Type B pancreatic cell (in vitro differentiated cells): ENCODE measurements at places on chromosomes 4 and X.

DNA sequence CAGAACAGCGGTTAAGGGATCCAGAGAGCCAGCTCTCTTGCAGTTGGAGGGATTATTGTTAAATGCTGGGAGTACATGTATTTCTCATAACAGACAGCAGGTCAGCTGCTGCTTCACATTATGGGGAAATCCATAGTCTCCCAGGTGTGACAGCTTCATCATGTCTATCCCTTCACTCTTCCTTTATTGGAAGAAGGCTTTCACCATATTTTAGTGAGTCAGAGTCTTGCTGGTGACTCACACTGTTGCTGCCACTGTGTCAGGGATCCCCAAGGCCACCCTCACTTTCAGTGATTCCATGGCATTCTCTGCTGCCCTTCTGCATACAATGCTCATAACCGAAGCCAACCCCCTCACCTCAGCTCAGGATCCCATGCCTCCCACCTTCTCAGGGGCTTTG lies 32.9 kb upstream of the PAGE5 start:
- DNase-seq = no peak

DNA sequence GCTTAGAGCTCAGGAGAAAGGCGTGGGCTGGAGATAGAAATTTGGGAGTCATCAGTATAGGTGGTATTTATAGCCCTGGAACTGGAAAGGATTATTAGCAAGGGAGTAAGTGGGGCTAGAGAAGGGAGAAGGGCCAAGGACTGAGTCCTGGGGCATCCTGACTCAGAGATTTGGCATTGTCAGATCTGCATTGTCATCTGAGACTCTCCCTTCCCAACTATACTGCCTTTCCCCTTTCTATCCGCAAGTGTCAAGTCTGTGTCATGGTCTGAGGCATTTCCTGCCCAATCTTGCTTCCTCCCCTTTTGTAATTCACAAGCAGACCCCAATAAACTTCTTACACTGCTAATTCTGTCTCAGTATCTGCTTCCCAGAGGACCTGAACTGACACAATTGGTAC lies 24.4 kb upstream of the SLC25A43 start:
- no peak for DNase-seq

- DNase-seq = no peak
Measured at GRCh38 chr4:53717064-53717549, 125.8 kb upstream of the LNX1 start.

DNA sequence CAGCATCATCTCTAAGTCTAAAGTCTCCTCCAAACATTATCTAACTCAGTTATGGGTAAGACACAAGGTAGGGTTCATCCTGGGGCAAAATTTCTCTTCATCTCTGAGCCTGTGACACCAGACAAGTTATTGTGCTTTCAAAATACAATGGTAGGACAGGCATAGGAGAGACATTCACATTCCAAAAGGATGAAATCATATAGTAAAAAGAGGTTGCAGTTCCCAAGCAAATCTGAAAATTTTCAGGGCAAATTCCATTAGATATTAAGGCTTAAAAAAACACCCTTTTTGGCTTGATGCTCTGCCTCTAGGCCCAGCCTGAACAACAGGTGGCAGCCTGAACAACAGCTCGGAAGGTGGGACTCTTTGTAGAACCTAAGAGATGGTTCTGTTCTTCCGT lies 448.3 kb upstream of the SLIT2 start:
- DNase-seq = no peak

GRCh38 chrX:110427076-110427475 lies 68.4 kb downstream of the RTL9 start:
- DNase-seq = no peak

DNA sequence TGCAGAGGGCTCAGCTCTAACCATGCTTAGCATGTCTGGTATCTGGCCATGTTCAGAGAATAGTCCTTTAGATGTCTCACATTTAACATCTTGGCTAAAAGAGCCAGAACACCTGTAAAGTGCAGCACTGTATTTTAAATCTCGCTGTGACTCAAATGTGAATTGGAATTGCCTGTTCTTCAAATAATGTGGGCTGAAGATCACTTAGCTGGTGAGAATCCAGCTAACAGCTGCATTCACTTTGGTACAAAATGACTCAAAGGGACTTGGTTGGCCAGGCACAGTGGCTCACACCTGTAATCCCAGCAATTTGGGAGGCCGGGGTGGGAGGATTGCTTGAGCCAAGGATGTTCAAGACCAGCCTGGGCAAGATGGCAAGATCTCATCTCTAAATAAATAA lies 63.5 kb upstream of the PLAC8 start:
- DNase-seq = no peak

GRCh38 chrX:2346158-2346557 lies 154.6 kb downstream of the DHRSX start:
- DNase-seq = no peak

DNA sequence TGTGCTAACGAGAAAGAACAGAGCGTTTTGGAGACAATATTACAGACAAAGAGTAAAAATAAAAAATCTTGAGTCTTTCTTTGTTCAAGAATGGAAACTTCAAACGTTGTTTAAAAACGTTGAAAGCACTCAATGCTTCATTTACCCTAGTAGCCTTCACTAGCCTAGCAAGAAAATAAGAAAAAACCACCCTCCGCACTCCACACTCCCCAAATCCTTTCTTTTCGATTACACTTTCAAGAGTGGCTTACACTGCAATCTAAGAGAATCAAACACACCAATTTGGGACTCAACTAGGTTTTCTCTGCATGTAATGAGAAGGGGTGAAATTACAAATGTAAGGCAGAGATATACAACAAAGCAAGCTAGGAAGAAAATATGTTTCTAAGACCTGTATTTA lies 4.7 kb downstream of the TMSB4X start:
- no peak for DNase-seq

GRCh38 chrX:150880808-150881165 lies 17.7 kb downstream of the CD99L2 start:
- DNase-seq = no peak

GRCh38 chrX:101231080-101231479 lies 11.5 kb downstream of the DRP2 start:
- no peak for DNase-seq
